ENCODE measurements at places on chromosomes 4 and X.

DNA sequence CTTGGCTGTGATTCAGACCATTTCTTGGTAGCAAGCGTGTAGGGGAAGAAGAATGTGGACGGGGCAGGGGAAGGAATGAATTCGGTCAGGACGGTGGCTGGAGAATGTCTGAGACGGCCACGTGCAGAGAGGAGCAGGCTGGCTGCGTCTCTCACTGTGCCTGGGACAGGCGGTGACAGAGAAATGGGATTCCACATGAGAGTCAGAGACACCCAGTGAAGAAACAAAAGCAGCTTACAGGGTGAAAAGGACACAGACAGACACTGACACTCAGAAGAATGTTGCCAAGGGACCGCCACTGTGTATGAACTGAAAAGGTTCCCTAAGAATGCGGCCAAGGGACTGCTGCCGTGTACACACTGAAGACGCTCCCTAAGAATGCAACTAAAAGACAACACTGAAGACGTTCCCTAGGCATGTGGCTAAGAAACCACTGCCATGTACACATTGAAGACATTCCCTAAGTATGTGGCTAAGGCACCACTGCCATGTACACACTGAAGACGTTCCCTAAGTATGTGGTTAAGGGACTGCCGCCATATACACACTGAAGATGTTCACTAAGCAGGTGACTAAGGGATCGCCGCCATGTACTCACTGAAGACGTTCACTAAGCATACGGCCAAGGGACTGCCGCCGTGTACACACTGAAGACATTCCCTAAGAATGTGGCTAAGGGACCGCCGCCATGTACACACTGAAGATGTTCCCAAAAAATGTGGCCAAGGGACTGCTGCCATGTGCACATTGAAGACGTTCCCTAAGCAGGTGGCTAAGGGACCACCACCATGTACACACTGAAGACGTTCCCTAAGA lies 49.1 kb downstream of the DHRSX start:
- no peak for DNase-seq

DNA sequence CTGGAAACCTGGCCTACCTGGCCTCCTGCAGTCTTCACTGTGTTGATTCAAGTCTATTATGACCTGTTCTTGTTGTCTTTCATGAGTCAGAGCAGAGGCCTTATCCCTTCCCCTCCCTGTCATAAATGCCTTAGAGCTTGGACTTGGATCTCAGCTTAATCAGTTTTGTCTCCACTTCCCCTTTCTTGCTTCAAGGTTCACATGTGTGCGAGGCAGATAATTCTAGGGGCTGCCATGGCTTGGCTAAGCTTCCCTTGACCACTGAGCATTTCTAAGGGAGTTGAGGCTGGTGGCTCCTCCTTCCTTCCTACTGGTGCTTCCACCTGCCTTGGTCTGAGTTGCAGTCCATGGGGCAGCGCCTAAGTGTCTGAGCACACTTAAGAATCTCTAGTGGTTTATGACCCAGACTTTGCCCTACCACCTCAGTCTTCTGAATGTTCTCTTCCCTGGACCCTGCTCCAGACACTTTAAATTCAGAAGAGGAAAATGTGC lies 1.7 kb upstream of the HEPH start:
- DNase-seq = no peak

DNA sequence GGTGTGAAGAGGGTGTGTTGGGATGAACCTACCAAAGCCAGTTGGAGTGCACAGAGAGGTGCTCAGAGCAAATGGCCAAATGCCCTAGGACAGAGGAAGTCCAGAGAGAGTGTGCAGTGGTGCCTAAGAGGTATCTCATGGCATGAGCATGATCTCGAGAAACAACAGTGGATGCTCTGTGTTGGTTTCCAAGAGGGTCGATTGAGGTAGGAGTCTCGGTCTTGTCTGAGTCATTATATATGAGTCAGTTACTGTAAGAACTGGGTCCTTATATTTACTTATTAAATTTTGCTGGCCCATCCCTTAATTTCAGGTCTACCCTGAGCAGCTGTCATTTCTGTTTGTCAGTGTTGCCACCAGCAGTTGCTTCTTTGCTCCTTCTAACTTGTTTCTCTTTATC lies 86.6 kb upstream of the TMEM150C start:
- no peak for DNase-seq

GRCh38 chr4:93896516-93896915 lies 68.0 kb downstream of the ATOH1 start:
- DNase-seq = no peak

GRCh38 chr4:5752376-5753184 lies 41.6 kb downstream of the EVC start:
- DNase-seq = no peak

DNA sequence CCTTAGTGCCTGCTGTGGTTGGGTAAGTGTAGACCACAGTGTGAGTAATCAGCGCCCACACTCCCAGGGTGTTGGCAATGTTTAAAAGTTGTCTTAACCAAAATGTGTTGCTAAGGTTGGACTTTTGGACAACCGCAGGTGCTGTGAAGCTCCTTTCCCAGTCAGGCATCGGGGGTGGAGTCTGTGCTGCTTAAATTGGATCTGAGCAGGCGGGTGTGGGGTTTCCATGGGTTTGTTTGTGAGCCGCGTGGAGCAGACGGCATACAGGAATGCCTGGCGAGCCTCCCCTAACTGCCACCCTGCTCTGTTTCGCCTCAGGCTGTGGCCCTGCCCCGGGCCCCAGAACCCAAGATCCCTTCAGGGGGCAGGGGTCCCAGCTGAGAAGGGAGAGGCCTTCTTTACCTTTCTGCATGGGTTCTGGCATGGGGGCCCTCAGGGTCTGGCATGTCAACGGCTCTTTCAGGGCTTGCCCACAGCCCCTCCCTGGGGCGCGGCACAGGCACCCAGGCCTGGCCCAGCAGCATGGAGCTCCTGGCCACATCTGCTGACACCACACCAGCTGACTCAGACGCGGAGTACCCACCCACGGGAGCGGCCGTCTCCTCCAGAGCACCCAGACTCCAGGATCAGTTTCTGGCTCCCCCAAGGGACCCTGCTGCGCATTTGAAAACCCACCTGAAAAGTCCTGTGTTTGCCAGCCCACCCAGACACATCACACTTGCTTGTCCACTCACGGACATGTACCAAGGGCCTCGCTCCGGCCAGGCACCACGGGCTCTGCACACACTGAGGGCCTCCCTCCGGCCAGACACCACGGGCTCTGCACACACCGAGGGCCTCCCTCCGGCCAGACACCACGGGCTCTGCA lies 5.1 kb upstream of the SPON2 start:
- peak; percentile 66 for DNase-seq

- DNase-seq = no peak
These were observed 1.0 kb downstream of the FAT4 start for GRCh38 chr4:125315576-125316400.

- DNase-seq = no peak
These were observed 44.1 kb upstream of the SH3RF1 start for GRCh38 chr4:169314906-169315305.

DNA sequence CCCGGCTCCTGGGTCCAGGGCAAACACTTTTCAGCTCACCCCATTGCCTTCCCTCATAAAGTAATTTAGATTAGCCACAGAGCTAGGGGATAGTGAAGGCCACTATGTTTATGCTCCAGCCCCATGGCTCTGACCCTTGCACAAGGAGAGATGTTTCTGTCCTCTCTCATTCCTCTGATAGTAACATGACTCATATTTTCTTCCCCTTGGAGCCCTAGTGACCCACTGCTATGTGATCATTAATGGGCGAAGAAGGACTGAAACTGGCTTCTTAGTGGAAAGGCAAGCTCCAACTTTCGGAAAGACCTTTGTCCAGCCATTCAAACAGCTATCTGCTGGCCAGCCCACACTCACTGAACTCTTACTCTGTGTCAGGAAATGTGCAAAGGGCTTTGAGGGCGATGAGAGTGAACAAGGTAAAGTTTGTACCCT lies 12.3 kb downstream of the CLDN2 start:
- DNase-seq = no peak

- DNase-seq = no peak
These were observed 280.5 kb upstream of the GATB start for GRCh38 chr4:152041295-152041694.

DNA sequence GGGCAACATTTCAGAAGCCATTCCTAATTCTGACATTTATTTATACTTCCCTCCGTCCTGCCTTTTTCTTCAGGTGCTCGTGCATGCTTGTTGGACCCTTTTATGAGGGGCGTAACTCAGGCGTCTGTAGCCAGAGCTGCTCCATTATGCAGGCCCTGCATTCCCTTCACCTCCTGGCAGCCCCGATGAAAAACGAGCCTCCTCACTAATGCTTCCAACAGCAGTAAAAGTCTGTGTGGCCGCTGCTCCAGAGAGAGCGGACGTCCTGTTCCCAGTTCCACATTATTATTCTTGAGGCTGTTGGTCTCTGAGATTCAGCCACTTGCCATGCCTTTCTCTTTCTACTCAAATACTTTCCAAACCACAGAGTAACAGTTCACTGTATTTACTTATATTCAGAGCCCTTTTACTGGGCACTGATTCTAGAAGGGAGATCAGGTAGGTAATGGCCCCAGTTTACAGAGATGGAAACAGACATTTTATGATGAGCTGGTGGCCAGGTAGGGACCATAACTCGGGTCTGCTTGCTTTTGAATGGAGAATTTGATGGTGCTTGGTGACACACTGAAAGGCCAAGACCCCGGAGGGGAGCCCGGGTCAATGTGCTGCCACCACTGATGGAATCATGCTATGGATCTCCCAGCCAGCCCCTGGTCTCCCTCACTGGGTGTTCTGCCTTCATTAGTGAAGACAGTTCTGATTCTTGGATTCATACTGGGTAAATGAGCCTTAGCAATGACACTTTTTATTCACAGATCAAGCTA lies 101.0 kb downstream of the GATB start:
- DNase-seq = no peak

GRCh38 chrX:77003956-77004355 lies 443.2 kb upstream of the FGF16 start:
- no peak for DNase-seq

DNA sequence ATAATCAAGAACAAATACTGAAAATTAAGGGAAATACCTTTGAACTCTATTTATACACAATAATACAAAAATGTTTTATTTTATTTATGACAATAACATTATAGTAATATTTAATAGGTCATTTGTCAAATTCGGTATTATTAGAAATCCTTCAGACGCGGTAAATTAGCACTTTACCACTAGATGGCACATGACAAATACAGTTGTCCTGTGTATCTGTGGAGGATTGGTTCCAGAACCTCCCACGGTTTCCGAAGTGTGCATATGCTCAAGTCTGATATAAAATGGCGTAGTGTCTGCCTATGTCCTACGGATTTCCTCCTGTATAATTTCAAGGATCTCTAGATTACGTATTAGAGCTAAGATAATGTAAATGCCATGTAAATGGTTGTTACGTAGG lies 8.1 kb upstream of the LINC00632 start:
- DNase-seq = no peak

DNA sequence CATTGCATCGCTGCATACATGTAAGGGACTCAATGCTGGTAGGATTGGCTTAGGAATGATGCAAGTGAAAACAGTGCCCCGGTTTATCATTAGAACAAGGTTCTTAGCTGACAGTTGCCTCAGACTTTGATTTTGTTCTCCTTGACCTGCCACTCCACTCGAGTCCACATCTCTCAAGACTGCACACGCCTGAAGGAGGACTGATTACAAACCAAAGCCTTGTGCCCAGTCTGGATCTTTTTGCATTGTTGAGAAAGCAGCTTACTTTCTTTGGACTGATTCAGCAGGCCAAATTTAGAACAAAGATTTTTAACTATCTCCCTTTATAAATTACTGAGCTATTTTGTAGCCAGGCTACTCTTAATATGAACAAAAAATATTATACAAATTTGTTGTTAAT lies 125.6 kb downstream of the PTTG2 start:
- no peak for DNase-seq

GRCh38 chrX:3379111-3379510 lies 32.7 kb upstream of the MXRA5 start:
- no peak for DNase-seq

DNA sequence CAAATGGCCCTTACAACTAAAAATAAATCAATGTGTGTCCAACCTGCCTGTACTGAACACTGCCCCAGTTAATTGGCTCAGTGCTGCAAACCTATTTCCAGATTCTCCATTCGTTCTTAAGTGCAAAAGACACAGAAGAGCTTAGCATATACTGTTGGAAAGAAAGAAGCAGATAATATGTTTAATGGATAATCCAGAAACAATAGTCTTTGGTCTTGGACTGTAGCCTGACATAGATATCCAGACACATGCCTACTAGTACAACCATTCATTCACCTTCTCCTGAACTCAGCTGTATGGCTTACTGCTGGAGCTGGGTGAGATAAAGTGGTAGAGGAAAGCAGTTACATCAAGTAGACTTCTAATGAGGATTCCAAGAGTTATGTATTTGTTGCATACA lies 77.0 kb downstream of the LUZP4 start:
- DNase-seq = no peak

GRCh38 chr4:142480244-142480643 lies 365.9 kb downstream of the INPP4B start:
- DNase-seq = no peak

DNA sequence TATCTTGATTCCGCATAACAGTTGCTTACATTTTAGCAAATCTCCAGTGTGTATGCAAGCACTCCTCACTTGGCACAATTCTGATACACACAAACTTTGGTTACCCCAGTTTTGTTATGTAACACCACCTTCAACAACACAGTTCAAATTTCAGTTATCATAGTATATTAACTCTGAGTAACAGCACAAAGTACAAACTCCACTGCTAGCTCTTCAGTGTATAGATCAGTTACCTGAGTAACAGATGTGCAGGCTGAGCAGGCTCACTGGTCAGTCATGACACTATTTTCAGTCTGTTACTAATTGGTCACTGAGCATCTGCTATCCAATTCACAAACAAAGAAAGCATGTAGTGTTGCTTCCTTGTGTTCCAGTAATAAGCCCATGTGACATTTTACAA lies 55.4 kb downstream of the PKD2 start:
- DNase-seq = no peak

GRCh38 chr4:121712783-121713182 lies 16.0 kb upstream of the ANXA5 start:
- no peak for DNase-seq

- DNase-seq = no peak
These were observed 188.4 kb downstream of the SLC7A11 start for GRCh38 chr4:138053641-138054301.

DNA sequence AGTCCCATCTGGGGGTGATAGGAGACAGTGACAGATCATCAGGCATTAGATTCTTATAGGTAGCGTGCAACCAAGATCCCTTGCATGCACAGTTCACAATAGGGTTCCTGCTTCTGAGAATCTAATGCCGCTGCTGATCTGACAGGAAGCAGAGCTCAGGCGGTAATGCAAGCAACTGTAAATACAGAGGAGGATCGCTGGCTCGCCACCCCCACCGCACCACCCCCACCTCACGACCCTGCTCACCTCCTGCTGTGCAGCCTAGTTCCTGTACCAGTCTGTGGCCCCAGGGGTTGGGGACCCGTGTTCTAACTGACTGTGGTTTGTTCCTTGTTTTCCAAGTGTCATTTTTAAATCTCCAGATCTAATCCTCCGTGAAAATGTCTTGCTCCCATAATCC lies 89.0 kb upstream of the MAPK10 start:
- no peak for DNase-seq
